ENCODE measurements at places on chromosomes 6 and 20.
A peak's percentile ranks its signal among the peaks of the same experiment; 100 is the strongest.

- no peak for DNase-seq
Measured at GRCh38 chr6:119259027-119259426, 90.5 kb downstream of the MAN1A1 start.

- no peak for DNase-seq
Measured at GRCh38 chr6:42030585-42031506, 19.5 kb upstream of the TAF8 start.

- DNase-seq = no peak
Measured at GRCh38 chr6:43939281-43940070, 169.5 kb downstream of the VEGFA start.

- DNase-seq = peak; percentile 86
Measured at GRCh38 chr20:48787861-48788375, 39.9 kb downstream of the PREX1 start.

DNA sequence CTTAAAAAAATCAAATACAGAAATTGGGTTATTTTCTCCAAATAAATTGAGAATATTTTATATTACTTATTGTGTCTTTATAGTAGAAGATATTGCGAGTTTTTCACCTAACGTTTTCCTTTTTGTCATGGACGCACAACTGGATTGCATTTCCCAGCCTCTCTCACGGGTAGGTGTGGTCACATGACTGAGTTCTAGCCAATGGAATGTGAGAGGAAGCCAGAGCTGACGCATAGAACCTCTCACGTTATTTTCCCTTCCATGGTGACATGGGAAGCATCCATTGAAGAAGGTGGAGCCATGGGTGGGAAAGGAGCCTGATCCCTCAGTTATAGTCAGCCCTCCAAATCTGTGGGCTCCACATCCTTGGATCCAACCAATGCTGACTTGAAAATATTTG lies 155.9 kb upstream of the UST start:
- no peak for DNase-seq

DNA sequence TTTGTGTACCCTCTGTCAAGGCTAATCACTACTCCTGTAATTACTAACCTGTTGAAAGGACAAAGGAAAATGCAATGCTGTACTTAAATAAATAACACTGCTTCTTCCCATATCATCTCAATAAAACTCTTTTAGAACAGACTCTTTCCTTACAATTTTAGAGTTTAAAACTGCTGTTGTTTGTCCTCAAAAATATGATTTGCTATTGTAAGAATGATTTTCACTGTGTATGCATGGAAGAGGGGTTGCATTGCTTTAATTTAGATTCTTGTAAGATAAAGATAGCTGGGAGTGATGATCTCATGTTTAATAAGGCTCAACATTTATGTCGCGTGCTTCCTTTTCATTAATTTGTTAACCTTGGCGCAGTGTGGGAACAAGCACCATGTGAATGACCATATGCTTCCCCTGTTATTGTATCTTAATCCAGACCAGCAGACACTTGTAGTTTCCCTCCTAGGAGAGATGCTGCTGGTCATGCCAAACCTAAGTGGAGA lies 89.8 kb upstream of the ATXN1 start:
- DNase-seq = no peak

DNA sequence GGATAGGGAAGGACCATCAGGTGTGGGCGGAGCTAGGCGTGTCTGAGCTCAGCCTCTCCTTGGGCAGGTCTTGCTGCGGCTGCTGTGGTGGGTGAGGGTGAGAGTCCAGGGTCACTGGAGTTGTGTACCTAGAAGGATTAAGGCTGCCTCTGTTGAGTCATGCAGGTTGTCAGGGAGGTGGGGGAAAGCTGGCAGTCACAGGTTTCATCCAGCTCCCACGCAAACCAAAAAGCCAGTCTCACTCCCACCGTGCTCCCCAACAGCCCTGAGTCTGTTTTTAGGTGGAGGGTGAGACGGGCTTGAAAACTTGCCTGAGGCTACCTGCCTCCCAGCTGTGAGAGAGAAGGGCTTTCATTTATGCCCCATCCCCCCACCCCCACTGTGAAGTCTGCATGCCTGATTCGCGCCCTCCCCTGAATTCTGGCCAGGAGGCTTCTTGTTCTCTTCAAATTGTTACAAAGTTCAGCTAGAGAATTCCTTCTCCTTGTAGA lies 161.5 kb downstream of the MYLK4 start:
- no peak for DNase-seq

DNA sequence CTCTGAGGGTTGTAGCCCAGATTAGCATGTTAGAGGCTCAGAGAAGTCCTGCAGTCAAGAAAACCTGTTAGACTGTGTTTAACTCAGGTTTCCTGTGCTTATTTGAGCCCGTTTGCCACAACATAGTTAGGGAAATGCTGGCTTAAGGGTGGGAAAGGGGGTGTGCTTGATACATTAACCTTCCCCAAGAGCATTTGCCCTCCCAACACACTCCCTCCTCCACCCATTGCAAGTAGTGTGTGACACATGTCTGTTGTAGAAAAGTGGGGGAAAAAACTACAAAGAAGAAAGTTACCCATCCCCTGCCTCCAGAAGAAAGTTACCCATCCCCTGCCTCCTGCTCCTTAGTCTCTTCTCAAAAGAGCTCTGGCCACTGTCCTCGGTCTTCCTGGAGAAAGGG lies 36.8 kb upstream of the MRPS18A start:
- DNase-seq = no peak

- DNase-seq = no peak
Measured at GRCh38 chr20:403582-403957, 4.5 kb upstream of the RBCK1 start.

DNA sequence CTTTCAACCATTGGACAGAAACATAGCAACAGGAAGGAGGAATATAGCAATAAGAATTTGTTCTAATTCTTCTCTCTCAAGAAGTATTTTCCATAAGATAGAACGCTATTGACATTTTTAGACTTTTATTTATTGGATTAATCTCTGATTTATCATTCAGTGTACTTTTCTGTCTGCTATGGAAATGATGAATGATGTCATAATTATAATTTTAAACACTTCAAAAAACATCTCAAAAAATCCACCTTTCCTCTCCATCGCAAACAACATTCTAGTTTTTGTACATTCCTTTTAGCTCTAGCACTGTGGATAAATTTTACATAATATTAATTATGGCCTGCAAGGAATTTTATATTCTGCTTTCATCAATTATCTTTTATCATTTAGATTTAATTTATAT lies 643.2 kb downstream of the DHX35 start:
- no peak for DNase-seq

- no peak for DNase-seq
Measured at GRCh38 chr20:58227391-58228102, 906 bp downstream of the ANKRD60 start.

DNA sequence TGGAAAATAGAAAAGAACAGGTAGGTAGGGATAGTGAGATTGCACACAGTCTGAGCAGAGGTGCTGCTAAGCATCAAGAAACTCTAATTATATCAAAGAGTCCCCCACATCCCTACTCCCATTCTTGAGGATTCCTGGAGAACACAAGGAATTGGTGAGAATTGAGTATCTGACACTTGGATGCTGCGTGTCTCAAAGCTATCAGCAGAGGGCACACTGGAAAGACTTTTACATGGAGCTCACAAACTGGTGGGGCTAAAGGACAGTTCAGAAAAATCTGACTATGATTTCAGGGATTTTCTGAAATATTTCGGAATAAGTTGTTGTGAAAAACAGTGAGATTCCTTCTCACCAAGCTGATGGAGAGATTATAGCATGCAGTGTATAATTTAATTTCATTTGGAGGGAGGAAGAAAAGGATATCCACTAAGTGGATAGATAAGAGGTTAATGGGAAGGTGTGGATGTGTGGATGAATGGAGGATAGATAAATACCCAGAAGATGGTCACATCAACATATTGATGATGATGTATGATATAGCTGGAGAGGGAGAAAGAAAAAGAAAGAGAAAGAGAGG lies 215.4 kb upstream of the DEFB112 start:
- peak; percentile 42 for DNase-seq

Data from fibroblast of skin of back (primary cell).